ENCODE measurements at places on chromosomes 4 and X. TPM values are rescaled to one million over a fixed set of nuclear protein-coding genes. Genes with fewer than 3 reads are reported as not detected.

- DNase-seq: no peak
Measured at GRCh38 chr4:83629945-83630721, 94.2 kb downstream of the GPAT3 start.

DNA sequence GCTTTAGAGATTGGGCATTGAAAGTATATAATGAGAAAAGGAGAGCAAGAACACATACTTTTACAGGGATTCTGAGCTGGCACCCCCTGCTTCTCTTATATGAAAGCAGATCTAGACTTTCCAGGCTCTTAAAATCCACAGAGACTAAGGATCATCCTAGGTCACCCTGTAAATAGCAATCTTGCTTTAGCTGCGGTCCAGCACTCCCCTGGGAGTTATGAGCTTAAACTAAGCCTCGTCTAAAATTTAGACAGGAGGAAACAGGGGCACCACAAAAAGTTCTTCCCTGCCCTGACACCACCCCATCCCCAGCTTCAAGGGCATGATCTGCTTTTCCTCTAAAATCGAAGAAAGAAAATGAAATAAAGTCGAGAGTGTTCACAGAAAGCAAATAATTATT is 143.3 kb upstream of the KCNIP4 start:
- DNase-seq: no peak

DNA sequence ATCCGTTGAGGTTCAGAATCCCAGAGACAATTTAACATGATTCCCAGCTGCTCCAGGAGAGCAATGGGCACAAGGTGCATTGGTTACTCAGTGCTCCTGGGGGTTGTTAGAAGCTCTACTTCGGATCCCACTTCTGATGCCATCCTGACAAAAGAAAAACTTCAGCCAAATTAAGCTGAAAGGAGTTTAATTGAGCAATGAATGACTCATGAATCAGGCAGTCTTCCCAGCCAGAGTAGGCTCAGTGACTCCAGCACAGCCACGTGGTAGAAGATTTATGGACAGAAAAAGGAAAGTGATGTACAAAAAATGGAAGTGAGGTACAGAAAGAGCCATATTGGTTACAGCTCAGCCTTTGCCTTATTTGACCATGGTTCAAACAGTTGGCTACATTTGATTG is 95.7 kb downstream of the PWWP3B start:
- DNase-seq: no peak

DNA sequence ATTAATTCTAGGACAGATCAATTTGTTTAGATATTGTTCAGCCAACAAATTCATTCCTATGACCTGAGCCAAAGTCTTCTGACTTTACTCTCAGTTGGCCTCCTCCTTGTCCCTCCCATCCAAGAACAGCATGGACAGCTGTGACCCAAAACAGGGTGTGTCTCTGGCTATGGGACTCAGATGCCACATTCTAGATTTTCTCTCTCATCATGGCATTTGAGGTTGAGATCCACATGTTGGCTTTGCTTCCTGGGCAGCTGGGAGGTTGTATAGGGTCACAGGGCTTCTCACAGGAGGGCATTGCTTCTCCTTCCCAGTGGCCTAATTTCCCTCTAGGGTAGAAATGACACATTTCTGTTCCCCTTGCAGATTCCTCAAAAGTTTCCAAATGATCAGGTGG is 22.6 kb upstream of the EGF start:
- DNase-seq: no peak

- DNase-seq: no peak
Measured at GRCh38 chr4:147088146-147088545, 142.5 kb upstream of the TTC29 start.

The PITX2 gene
- total RNA-seq: not detected

DNA sequence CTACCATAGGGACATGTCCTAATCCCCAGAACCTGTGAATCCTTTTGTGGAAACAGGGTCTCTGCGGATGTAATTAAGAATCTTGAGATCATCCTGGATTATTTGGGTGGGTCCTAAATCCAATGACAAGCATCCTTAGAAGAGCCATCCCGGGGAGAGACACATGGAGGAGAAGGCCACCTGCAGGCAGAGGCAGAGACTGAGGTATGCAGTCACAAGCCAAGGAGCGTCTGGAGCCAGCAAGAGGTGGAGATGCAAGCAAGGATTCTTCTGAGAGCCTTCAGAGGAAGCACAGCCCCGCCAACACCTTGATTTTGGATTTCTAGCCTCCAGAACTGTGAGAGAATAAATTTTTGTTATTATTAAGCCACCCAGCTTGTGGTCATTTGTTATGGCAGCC is 13.8 kb upstream of the FAT1 start:
- DNase-seq: no peak

DNA sequence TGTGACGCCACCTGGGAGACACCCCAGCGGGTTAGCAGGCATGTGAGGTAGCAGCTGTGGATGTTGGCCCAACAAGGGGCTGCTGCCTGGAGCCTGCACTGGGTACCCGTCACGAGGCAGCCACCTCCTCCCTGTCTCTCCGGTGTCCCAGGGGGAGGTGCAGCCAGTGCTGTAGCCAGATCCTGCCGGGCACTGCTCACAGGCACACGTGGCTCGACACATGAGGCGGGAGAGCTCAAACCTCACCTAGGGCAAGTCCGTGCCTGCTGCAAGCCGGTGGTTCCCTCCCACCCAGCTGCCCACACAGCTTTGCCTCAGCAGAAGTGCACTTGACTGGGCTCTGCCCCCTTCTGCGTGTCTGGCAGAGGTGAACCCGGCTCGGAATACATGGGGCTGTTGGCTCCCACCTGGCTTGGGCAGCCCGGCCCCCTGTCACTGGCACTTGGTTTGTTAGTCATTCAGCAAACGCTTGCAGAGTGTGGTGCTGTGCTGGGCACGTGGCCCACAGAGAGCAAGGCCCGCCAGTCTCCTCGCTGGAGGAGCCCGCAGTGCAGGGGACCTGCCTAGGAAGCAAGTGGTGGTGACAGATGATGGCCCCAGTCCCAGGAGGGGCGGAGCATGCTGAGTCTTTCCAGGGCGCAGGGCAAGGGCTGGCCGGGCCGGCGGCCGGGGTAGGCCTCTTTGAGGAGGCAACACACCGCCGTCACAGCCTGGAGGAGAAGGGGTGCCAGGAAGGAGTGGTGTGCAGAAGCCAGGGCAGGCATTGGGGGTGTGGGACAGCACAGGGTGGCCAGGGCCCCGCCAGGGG is 10.1 kb upstream of the SH3TC1 start:
- DNase-seq: no peak

- no peak for DNase-seq
Measured at GRCh38 chr4:146308951-146309350, 94.6 kb downstream of the REELD1 start.

GRCh38 chr4:23232987-23233386 is 540.2 kb downstream of the GBA3 start:
- no peak for DNase-seq

The MAGEC1 gene
- total RNA-seq: not detected

The CT45A6 gene
- total RNA-seq: not detected

DNA sequence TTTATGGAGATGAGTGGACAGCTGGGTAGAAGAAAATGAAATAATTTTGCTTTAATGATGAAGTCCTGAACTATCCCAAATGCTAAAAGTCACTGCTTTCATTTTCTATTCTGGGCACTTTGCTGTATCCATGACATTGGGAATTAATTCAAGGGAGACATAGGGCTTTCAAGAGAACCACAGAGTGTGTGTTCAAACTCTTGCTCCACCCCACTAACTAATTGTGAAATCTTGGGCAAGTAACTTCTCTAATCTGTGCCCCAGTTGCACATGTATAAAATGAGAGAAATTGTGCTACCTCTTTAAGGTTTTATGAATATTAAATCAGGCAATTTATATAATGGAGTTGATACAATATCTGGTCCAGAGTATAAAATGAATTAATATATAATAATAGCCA is 1422.0 kb downstream of the ADGRL3 start:
- DNase-seq: no peak
